ENCODE measurements at places on chromosomes 5 and 9.

- no peak for DNase-seq
Observed at GRCh38 chr5:106797996-106798395, 872.7 kb downstream of the EFNA5 start.

GRCh38 chr9:129174102-129174723 lies 3.8 kb downstream of the IER5L start:
- peak; percentile 51 for DNase-seq

- no peak for DNase-seq
Observed at GRCh38 chr5:166594567-166594966, 1696.9 kb upstream of the WWC1 start.

DNA sequence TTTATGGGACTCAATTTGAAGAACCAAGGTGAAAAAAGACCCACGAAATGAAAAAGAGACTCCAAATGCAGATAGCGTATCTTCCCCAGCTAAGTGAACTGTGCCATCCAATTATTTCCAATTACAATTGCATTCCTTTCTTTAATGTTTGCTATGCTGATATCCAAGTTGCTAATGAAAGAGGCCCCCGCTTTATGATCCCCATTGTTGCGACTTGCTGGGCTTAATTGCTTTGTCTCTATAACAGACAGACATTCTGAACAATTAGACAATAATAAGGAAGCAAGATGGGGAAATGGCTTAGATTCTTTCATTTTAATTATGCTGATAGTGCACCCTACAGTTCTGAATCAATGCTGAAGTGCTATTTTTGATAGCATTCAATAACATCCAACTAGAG lies 354.3 kb downstream of the KIF4B start:
- no peak for DNase-seq

- no peak for DNase-seq
Observed at GRCh38 chr9:18861609-18862544, 171.1 kb downstream of the SAXO1 start.

DNA sequence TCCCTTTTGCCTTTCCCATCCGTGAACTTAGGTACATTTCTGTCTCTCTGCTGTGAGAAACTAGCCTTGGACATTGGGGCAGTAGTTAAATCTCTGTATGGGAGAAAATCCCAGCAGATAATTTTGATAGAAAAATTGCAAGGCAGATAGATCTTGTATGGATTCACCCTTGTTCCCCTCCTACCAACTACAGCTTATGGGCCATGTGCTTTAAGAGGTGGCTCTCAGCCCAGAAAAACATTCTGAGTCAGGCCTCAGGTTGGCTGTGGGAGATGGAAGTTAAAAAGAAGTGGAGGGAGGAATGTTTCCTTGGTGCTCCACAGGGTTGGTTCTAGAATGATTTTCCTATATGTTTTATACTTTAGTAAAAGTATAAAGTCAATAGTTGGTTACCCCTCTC lies 1.4 kb upstream of the KDM3B start:
- no peak for DNase-seq

- DNase-seq: peak; percentile 34
Observed at GRCh38 chr5:125372694-125373631, 626.5 kb upstream of the ZNF608 start.

DNA sequence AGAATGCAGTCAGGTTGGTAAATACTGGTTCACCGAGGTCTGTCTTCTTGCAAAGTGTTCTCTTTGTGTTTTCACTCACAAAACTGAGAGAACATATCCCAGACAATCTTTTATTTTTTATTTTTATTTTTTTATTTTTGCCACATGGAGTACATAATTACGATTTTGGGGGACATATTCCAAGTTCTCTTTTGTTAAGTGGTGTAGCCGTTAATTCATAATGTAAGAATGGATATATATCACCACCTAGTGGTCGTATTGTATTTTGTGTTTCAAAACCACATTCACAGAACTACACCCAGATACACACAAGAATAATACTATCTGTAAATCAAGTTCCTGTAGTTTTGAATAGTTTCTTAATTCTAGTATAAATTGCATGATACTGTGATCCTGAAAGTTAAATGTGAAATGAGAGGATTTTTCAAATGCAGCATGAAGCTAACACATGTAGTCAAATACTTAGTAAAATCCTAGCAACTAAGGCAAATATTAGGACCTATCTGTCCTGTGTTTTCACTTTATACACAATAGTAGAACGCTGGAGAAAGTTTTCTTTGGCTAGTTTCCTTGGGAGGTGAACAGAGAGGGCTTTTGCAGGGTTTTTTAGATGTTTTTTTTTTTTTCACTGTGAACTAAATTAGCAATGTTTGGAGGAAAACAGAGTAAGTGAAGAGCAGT lies 92.7 kb downstream of the VCAN start:
- DNase-seq: peak; percentile 32

DNA sequence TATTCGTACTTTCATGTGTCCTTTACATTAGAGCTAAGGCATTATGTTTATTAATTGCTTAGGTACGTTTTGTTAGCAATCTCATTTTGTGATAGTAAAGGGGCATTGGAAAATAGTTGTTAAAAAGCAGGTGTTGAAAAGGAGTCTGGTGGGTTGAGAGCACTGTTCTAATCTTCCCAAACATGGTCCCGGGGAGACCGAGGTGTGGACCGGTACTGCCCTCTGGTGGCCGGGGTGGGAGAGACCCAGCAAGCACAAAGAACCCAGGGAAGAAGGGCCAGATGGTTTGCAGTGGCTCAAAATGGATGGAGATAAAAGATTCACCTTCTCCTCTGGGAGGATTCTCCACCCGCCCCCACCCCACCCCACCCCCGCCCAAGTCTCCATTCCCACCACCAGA lies 26.1 kb downstream of the IDNK start:
- no peak for DNase-seq

- DNase-seq: no peak
Observed at GRCh38 chr9:2465921-2466460, 155.6 kb upstream of the VLDLR start.

GRCh38 chr5:144566747-144567420 lies 396.2 kb downstream of the KCTD16 start:
- no peak for DNase-seq

DNA sequence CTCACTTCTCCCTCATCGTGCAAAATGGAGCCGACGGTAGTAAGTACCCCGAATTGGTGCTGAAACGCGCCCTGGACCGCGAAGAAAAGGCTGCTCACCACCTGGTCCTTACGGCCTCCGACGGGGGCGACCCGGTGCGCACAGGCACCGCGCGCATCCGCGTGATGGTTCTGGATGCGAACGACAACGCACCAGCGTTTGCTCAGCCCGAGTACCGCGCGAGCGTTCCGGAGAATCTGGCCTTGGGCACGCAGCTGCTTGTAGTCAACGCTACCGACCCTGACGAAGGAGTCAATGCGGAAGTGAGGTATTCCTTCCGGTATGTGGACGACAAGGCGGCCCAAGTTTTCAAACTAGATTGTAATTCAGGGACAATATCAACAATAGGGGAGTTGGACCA lies 979 bp downstream of the PCDHGA12 start:
- no peak for DNase-seq

DNA sequence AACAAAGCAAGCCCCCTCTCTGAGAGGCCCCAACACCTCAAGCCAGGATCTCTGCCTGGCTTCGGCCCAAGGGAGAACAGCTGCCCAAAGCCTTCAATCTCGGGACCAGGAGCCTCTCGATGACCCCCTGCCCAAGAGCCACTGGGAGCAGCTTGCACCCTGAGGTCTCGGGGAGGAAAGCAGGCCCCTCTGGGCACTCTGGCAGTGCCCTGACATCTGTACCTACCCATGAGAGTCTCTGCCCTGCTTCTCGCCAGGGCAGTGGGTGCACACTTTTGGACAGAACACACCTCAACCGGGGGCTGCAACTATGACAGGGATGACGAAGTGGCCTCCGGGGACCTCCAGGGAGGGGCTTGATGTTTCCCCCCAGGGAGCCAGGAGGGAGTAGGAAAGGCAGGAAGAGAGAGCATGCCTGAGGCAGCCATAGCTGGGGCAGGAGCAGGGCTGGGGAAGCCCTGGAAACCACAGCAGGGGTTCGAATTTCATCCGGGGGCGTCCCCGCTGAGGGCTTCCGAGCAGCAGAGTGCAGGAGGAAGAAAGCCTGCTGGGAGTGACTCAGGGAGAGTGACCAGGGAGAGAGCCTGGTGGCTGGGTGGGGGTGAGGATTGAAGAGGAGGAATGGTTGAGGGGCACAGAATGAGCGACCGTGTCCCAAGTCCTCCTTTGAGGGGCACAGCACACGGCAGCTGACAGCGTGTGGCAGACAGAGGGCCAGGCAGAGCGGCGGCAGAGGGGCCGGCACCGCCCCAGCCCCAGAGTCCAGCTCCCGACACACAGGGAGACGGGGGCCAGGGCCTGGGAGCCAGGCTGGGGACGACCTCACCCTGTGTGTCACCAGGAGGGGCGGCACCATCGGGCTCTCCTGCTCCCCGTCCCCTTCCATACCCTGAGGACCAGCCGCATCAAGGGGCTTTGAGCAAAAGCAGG lies 1.8 kb downstream of the LPCAT1 start:
- DNase-seq: no peak

DNA sequence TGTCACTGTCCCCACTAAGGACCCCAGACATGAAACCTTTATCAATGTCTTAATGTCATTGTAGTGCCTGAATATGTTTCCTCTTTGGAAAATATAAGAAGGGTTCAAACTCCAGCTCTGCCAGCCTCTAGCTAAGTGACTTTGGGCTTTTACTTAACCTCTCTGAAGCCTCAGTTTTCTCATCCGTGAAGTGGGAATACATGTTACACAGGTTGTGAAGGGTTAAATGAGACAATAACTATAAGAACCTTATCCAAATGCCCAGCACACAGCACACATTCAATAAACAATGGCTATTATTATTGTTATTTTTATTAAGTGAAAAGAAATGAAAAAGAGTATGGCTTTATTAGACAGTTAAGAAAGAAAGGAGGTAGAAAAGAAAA lies 15.7 kb upstream of the IGFBPL1 start:
- DNase-seq: no peak

DNA sequence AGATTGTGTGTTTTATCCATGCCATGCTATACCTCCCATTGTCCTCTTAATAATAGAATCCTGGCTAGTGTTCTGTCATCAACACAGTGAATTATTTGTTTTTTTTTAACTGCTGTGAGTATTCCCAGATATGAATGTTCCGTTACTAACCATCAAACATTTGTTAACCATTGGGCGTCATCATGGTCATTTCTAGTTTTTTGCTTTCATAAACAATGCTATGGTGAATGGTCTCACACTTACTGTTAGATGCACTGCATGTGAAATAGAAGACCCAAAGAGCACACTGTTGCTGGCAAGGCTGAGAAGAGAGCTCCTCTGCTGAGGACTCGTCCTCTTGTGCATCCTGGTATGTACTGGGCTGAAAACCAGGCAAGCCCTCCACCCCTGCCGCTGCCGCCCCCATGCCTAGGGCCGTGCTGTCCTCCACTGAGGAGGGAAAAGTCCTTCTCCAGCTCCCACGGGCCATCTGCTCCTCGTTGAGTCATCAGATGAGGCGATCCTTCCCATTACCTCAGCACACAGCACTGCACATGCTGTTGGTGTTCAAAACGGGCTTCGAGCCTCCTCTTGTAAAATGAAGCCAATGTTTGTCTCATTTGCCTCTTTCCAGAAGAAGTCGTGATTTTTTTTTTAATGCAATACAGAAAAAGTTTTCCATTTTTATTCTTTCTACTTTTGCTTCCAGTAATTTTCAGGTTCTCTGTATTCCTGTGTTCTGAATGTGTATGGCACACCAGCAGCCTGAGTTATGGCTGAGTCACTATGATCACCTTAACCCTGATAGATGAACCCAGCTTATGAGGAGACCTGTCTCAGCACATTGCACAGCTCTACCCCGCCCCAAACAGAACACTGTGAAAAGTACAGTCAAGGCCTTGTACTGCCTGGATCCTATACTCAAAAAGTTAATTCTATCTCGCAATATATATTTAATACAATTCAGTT lies 219.0 kb downstream of the AOPEP start:
- DNase-seq: peak; percentile 68

GRCh38 chr9:35908504-35909125 lies 675 bp upstream of the SPAAR start:
- DNase-seq: peak; percentile 51

- no peak for DNase-seq
Observed at GRCh38 chr5:149759563-149759962, 29.5 kb downstream of the PPARGC1B start.

GRCh38 chr5:15600035-15600434 lies 100.1 kb downstream of the FBXL7 start:
- no peak for DNase-seq

- DNase-seq: no peak
Observed at GRCh38 chr5:28710360-28710759, 1672.0 kb upstream of the CDH9 start.

- no peak for DNase-seq
Observed at GRCh38 chr9:37550781-37551180, 25.4 kb downstream of the FBXO10 start.

DNA sequence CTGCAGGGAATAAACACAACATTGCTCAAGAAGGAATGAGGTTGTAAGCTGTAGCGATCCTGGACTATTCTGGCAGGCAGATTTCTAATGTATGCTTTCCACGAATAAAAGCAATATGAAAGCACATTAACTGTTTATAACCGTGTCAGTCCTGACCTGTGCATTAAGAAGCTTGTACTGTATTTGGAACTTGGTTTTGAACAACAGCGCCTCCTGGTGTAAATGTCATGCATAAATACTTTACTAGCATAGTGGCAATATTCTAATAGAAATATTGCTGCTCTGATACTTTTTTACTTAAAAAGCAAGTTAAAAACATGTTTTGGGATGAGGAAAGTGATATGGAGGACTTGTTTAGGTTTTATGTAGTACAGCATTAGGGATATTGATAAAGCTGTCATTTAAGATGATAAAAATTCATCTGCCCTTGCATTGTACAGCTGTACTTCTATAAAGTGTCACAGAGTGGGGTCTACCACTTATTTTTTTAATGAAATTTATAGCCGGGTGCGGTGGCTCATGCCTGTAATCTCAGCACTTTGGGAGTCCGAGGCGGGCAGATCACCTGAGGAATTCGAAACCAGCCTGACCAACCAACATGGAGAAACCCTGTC lies 70.7 kb upstream of the GNE start:
- peak; percentile 87 for DNase-seq

GRCh38 chr9:105198865-105199264 lies 45.6 kb upstream of the SLC44A1 start:
- no peak for DNase-seq

GRCh38 chr9:74674077-74674476 lies 176.9 kb downstream of the RORB start:
- DNase-seq: no peak

- DNase-seq: no peak
Observed at GRCh38 chr5:108983461-108984092, 235.9 kb downstream of the FER start.

All from NCI-H1694 (cell line).